ENCODE measurements at places on chromosomes 7 and 10. TPM values are rescaled to one million over a fixed set of nuclear protein-coding genes. Genes with fewer than 3 reads are reported as not detected.

DNA sequence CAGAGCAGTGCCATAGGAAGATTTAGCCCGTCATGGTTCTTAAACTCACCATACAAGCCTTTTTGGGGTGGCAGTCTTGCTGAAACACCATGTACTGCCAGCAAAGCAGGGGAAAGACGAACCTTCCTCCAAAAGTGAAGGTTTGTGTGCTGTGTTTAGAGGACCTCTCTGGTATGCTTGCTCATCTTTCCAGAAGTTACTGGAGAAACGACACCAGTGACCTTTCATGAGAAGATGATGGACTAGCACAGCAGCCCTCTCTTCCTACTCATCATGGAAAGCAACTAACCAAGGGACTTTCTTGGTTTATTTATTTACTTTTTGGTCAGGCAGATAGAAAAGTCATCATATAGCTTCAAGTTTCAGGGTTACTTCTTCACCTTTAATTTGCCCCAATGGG lies 247.4 kb downstream of the PTEN start:
- no peak for DNase-seq

Gene CALML5
- not detected for polyA plus RNA-seq

- DNase-seq: no peak
Observed at GRCh38 chr10:93268021-93268420, 194.3 kb downstream of the CYP26A1 start.

GRCh38 chr10:46293832-46294640 lies 7.2 kb downstream of the ANTXRL start:
- no peak for DNase-seq

Gene RTKN2
- 1.5 TPM for polyA plus RNA-seq

DNA sequence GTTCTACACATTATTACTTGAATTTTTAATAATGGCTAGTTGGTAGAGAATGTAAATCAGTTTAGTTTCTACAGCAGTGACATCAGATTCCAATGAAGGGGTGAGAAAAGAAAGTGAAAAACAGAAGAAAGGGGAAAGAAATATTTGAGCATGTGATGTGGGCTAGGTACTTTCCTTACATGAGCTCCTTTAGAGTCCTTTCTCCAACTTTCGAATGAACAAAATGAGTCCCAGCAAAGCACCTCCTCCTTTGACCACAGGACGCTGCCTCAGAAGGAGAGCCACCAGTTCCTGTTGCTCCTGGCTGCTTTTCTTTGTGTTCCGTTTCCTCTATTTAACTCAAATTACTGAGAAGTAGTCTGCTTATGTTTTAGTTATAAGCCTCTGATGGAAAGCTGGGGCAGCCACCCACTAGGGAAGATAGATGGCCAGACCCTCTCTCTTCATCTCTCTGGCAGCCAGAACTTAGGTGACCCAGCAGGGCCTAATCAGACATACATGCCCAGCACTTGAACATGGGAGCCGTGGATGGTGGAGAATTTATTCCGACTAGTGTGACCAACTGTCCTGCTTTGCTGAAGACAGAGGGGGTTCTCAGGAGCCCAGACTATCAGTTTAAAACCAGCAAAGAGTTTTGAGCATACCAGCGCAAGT lies 82.4 kb upstream of the NME8 start:
- DNase-seq: no peak

Gene ANKRD1
- 3.2 TPM for polyA plus RNA-seq

Gene EIF5AL1
- polyA plus RNA-seq: 0.23 TPM

DNA sequence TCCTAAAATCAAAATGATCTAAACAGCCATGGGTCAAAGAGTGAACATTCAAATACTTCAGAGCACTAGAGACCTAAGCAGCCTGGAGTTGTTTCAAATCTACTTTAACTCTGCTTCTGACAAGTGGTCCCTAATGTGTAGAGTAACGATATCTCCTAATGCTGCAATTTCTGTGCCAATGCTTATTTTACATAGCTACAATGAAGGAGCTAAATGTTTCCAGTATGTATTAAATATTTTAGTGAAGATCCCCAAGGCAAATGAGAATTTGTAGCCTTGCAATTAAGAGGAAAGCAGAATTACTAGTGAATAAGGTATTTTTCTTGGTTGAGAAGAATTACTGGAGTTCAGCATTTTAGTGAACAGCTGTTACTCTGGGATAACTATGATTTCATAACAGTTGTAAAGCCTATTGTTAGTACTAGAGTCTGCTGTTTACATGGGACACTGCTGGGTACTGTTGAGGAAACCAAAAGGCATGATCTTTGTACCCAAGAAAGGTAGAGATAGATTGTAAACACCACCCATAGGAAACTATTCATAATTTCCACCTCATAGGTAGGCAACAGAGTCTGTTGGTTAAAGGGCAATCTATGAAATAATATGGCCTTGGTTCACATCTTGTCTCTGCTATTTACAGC lies 271.9 kb downstream of the PLXDC2 start:
- DNase-seq: no peak

Gene ATG9B
- polyA plus RNA-seq: 0.15 TPM

DNA sequence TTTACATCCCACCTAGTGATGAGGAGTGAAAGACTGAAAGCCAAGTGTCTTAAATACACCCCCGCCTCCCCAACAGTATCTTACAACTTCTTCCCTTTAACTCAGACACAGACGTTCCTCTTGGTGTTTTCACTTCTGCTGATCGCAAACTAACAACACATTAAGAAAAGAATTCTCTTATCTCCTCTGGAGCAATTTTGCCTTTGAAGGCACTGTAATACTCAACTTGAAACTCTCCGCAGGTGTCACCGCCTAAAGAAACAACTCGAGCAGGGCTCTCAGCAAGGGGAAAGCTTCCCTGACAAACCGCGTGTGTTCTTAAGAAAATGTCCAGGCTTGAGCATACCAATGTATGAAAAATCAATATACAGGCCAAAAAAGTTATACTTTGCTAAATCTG lies 452 bp downstream of the SEMA3C start:
- DNase-seq: no peak

Gene ZNF138
- 1.3 TPM for polyA plus RNA-seq

GRCh38 chr10:15436696-15437095 lies 65.6 kb upstream of the FAM171A1 start:
- no peak for DNase-seq

Gene BMI1
- 20.3 TPM for polyA plus RNA-seq

GRCh38 chr10:127600479-127600878 lies 51.4 kb downstream of the NPS start:
- DNase-seq: no peak

Gene BLVRA
- 36.1 TPM for polyA plus RNA-seq

- DNase-seq: no peak
Observed at GRCh38 chr7:17681965-17682364, 258.3 kb downstream of the SNX13 start.

Gene GBX1
- not detected for polyA plus RNA-seq

DNA sequence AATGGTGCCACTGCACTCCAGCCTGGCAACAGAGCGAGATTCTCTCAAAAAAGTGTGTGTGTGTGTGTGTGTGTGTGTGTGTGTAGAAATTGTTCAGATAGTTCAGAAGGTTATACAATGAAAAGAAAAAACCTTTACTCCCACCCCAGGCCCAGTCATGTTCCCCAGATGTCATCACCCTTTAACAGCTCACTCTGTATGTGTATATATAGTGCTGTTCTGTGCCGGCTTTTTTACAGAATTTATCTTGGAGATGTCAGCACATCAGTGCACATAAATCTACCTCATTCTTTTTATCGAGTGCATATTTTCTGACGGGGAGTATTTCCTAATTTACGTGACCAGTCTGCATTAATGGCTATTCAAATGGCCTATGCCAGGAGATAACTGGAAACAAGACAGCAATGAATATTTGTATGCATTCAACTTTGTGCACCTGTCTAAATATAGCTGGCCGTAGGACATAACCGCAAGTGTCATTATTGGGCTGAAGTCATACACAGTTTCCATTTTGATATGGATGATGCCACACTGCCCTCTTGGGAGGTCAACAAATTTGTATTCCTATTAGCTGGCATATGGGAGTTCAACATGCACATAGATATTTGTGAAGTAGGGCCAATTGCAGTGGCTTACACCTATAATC lies 11.7 kb downstream of the NIPSNAP2 start:
- DNase-seq: no peak

Gene SPAM1
- not detected for polyA plus RNA-seq

DNA sequence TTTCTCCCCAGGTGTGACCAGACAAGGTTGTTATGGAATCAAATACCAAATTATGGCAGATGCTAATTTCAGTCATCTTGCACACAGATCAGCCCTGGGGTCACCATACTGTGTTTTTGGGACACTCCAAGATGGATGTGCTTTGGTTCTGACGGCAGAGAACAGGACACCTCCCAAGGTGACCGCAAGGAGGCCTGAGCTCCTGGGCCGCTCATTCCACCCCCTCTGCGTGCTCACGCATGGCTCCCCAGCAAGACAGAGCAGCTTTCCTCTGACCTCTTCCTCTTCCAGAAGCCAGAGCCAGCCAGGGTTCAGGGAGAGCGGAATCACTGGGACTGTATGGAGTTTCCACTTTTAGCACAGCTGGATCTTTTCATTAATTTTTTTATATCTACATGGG lies 402.8 kb downstream of the DNAJB6 start:
- DNase-seq: no peak

DNA sequence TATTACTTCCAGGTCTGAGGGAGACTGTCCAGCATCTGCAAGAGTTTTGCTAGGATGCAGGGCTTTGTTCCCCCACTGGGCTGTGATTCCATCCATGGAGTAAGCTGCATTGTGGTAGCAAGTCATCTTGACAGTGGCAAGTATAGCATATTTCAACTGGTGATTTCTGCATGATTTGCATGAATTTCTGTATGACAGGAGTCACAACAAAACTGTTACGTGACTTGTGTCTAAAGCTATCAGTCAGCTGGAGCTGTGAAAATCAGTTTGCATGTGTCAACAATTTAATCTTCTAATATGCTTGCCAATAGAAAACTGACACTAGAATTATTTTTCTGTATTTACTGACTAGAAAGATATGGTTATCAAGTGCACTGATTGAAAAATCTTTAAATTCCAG lies 344.3 kb downstream of the AUTS2 start:
- DNase-seq: no peak

Gene MBL2
- polyA plus RNA-seq: not detected

DNA sequence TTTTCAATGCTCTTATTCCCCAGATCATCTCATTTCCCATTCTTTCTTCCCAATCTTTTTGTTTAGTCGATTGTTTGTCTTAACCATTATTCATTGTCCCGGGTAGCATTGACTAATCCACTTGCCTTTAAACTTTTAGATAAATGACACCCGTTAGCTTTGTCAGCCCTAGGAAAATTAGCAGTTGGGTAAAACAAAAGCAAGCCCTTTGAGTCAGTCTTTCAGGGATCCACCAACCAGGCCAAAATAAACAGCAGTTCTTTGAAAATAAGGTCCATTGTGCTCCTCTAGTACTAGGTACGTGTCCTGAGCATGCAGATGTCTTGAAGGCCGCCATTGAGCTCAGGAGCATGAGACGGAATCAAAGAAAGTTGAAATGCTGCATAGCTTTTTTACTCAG lies 369.7 kb upstream of the MYO3A start:
- DNase-seq: no peak

Gene PAX4
- not detected for polyA plus RNA-seq
